Psoas muscle (tissue), 8 donors: ENCODE measurements at places on chromosomes 3 and 15. TPM values are rescaled to one million over a fixed set of nuclear protein-coding genes. Genes with fewer than 3 reads are reported as not detected.

GRCh38 chr3:57961828-57962447 lies 46.3 kb upstream of the FLNB start:
- no peak for DNase-seq

The GP5 gene
- not detected for total RNA-seq

DNA sequence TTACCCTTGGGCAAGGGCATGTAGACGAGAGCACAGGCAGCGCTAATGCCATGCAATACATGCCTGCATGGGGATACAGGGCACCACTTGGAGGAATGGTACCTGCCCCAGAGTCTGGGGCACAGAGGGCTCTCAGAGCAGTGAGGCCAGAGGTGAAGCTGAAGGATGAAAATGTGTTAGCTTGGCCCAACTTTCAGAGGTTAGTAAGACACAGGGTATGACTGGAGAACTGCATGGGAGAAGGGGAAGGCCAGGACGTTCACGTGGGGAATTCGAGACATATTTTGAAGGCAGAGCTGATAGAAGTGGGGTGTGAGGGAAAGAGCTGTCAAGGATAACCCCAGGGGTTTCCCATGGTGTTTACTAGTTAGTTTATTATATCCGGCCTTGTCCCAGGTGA lies 19.6 kb downstream of the CSRNP1 start:
- no peak for DNase-seq

The IL17RE gene
- 0.84 TPM for total RNA-seq

DNA sequence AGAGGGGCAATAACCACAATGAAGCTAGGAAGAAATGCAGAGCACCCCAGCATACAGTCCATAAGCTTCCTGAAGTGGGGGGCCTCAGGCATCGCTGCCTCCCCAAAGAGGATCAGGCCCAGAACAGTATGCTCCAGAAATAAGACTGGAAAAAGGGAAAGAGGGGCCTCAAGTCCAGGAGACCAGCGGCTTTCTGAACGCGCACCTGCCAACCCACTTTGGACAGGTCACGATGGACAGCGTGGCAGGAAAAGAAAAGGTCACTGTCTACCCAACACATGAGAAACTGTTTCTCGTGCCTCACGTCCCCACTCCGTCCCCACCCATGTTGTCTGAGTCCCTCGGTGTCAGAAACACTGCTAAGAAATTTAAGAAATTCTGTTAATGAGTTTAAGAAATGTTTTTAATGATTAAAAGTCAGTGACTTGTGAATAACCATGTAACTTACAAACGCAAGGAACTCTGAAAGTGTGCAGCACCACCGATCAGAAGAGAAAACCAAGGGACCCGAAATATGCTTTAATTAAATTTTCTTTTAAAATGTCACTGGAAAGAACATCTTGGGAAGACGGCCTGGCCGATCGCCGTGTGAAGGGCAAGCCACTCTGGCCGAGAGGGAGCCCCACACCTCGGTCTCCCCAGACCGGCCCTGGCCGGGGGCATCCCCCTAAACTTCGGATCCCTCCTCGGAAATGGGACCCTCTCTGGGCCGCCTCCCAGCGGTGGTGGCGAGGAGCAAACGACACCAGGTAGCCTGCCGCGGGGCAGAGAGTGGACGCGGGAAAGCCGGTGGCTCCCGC lies 1.7 kb upstream of the PPARG start:
- DNase-seq = peak; percentile 20

GRCh38 chr3:184005941-184006507 lies 11.7 kb downstream of the ABCC5 start:
- peak; percentile 68 for DNase-seq

GRCh38 chr3:113783463-113783862 lies 36.6 kb downstream of the ATP6V1A start:
- no peak for DNase-seq

DNA sequence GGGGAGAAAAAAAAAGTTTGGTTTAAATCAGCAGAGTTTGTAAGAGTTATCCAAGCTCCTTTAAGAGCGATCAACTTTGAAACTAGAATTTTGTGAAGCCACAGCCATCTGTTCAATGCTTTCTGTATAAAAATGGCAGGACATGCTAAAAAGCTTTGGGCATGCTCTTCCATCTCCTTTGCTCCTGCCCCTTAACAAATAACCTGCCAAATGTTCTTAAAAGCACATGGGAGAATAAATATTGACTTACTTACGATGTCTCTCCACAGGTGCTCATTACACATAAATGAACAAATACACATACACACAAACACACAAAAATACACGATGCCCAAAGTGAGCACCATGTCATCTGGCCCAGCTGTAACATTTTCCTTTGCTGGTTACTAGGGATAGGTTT lies 211.8 kb upstream of the DPH6 start:
- DNase-seq = no peak
